Right renal pelvis (tissue), 4 donors: ENCODE measurements at places on chromosomes 2 and 18. TPM values are rescaled to one million over a fixed set of nuclear protein-coding genes. Genes with fewer than 3 reads are reported as not detected.
A peak's percentile ranks its signal among the peaks of the same experiment; 100 is the strongest.

DNA sequence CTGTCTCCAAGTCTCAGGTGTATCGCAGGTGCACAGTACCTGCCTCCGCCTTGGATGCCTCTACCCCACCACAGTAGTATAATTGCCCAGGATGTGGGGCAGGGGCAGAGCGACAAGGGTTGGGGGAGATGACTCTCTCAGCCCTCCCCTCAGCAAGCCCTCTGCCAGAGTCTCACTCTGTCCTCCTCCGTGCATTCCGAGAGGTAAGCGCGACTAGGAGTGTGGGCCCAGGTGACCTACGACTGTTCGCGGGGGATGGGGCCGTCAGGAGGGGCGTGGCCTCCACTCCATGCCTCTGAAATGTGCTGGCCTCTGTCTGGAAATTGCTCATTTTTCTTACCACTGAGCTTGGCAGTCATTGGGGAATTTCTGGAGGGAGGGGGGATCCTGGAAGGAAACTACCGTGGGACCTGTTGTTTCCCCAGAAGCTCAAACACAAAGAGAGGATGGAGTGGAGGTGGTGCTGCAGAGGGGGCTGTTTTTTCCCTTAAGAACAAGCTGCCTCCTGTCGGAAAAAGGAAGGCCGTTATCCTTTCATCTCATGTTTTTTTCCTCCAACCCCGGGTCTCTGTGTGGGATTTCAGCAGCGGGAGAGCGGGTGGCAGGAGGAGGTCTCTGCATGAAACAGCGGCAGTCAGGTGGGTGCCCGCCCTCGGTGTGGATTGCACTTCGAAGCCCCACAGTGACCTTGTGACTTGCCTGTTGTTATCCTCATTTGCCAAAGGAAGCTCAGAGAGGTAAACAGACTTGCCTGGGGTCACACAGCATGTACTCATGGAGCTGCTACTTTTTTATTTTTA is 13.0 kb upstream of the RALB start:
- no peak for DNase-seq

The RBM44 gene
- 0.70 TPM for polyA plus RNA-seq

The G6PC2 gene
- polyA plus RNA-seq: 0.16 TPM

- no peak for DNase-seq
These were observed 216.3 kb downstream of the RNF144A start for GRCh38 chr2:7133521-7133920.

- DNase-seq: no peak
These were observed 69.6 kb downstream of the MAP4K4 start for GRCh38 chr2:101766871-101767739.

The CCDC141 gene
- polyA plus RNA-seq: 0.21 TPM

GRCh38 chr2:118535171-118535817 is 312.2 kb downstream of the EN1 start:
- no peak for DNase-seq

DNA sequence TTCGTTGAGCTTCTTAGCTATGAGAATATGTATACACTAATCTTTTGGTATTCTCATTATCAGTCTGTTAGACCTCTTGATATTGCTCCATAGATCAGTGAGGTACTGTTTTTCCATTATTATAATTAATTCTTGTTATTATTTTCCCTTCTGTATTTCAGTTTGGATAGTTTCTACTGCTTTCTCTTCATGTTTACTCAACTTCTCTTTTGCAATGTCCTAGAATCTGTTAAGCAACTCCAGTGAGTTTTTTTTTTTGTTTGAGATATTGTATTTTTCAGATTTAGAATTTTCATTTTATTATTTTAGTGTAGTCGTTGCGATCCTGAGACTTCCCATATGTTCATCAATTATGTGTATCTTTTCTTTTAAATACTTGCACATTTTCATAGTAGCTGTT is 260.8 kb downstream of the SETBP1 start:
- no peak for DNase-seq

DNA sequence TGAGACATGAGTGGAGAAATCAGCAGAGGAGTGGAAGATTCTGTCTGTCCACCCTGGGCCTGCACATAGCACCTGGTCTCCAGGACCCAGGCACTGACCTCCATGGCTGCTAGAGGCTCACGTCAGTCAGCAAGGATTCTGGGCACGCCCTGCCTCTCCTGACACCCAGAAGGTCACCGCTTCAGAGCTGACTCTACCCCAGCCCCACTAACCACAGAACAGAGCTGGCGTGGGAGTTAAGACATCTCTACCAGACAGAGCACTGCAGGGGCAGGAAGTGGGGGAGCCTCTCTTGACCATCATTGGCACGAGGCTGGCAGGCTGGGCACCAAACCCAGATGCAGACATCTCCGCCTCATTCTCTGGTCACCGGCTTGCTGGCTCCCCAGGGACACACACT is 3.0 kb downstream of the ADCY3 start:
- no peak for DNase-seq

DNA sequence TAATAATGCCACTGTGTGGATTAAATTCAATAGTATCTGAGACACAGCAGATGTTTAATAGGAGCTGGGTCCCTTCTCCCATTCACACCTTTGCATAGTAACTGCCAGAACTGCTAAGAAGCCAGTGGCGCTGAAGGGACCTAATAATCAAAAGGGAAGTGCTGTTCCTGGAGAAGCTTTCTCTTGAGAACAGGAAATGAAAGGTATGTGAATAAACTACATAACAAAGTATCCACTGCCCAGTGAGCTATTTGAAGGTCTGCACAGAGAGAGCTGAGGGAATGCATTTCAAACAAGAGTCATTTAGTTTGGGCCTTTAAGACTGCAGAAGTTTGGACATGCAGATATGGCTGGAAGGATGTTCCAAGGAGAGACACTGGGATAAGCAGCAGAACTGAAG is 56.1 kb upstream of the KIDINS220 start:
- DNase-seq: no peak

DNA sequence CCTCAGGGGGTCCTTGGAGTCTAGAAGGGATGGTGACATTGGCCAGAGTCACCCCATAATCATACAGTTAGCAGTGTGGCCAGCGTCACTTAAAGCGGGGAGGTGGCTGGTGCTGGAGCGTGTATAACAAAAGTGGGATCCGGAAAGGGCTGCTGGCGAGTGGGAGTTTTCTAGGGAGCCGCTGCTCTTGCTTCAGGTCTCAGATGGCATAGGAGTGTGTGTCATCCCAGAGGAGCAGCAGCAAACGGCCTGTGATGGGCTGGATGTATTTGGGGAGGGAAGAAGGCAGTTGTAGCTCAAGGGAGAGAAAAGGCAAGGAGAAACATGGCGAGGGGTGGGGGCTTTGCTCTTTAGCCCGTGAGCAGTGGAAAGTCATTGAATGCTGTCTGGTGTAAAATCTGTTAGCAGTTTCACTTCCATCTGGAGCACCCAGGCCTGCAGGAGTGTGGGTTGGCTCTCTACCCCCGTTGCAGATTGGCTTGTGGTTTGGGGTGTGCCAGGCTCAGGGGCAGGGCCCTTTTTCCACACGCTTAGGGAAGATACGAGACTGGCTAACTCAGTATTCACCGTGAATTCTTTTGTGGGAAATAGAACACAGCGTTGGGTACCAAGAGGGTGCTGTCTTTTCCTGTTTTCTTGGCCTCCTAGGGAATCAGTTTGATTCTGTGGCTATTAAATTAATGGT is 120.5 kb downstream of the AGAP1 start:
- DNase-seq: no peak

The UGT1A8 gene
- polyA plus RNA-seq: not detected

DNA sequence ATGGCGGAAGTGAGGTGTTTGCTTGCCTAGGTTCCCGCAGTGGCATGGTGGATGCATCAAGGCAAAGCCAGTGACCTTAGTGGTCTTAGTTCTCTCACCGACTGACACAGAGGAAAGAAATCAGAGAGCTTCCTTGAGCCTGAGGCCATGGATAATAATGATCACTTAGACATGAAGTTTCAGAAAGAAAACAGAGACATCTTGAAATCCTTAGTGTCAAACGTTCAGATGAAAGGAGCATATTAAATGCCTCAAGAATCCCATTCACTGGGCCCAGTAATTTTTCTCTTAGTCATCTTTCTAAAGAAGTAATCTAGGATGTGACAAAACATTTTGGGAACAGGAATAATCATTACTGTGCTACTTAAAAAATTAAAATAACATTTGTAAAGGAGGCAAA is 35.2 kb downstream of the COPS8 start:
- DNase-seq: no peak

- DNase-seq: no peak
These were observed 34.6 kb upstream of the B3GNT7 start for GRCh38 chr2:231360881-231361371.

GRCh38 chr18:41457765-41458326 is 497.2 kb upstream of the PIK3C3 start:
- no peak for DNase-seq

GRCh38 chr2:74778381-74779264 is 55.3 kb upstream of the HK2 start:
- peak; percentile 41 for DNase-seq

DNA sequence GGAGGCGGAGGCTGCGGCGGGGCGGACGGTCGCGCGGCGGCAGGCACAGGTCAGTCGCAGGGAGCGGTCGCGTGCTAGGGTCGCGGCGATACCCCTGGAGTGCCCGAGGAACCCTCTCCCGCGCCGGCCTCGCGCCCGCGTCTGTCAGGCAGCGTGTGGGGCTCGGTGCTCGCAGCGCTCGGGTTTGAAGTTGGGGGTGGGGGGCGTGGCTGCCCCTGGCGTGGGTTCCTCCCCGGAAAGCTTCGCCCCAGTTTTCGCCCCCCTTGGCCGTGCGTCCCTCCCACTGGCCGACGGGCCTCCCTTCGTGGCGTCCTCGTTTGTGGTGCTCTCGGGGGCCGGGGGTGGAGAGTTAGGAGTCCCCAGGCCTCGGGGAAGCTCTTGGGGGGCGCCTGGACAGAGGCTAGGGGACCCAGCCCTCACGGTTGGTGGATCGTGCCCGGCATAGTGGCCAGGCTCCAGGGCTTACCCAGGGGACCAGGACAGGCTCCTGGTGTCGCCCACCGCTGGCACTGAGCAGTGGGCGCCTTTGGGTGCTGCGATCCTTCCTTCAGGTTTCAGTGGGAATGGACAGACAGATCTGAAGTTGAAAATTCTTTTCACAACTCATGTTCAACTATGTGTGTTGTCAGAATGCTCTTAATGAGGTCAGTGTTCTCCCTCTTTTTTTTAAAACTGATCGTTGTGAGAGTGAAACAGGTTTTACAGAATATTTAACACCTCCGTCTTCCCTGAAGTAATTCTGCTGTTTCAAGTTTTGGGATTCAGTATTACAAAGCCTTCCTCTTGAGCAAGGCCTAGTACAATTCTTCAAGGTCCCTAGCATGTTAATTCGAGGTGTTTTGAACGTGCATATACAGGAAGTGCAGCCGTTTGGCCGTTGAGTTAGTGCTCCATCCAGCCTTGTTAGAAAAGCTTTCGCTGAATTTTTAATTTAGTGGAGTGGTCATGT is 604 bp downstream of the RALBP1 start:
- peak; percentile 33 for DNase-seq

DNA sequence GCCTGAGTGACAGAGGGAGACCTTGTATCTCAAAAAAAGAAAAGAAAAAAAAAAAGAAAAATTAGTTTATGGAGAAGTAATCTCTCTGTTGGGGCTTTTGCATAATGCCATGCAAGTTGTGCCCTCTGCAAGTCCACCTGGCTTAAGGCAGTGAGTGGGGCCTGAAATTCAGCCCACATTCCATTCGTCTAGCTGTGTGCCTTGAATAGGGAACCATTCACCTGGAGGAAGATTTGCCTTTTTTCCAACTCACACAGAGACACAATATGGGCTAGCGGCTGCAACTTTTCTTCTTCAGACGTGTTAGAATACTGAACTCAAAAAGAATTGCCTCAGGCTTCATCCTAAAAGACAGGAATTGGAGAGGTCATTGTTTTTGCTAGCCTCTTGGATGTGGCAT is 160.0 kb upstream of the STON1 start:
- no peak for DNase-seq

- DNase-seq: no peak
These were observed 14.2 kb upstream of the FAP start for GRCh38 chr2:162257425-162257824.

DNA sequence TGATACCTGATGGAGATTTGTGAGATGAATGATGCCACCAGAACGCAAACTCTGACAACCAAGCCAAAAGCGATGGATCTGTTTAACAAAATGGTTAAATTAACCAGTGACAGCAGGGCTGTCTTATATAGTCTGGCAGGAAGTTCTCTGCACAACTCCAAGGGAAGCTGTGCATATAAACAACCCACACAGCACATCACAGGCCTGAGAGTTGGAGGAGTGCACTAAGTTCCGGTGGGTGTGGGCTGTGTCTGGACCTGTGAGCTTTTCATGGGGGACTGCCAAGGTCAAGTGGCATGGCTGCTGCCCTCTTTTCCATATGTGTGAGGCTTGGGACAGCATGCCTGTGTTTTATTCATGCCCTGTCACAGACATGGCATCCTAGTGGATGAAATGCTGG is 414.6 kb upstream of the TRIB2 start:
- DNase-seq: no peak

DNA sequence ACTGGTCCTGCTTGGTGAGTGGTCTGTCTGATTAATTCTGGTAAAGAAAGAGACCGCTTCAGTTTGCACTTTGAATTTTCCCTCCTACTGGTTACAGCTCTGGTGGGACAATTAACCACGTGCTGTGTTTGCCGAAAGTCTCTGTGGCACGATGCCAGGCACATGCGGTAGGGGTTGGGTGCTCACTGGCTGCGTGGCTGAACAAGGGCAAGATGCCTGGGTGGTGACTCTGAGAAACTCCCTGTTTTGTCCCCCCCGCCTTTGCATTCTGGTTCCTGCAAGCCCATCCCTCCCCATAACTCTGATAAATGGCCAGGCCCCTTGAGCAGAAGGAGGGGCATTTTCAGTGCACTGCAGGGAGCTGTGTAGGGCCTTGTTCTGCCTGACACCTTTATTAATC is 206.1 kb downstream of the TFCP2L1 start:
- DNase-seq: no peak

GRCh38 chr18:68494802-68495581 is 219.9 kb downstream of the TMX3 start:
- DNase-seq: peak; percentile 45

DNA sequence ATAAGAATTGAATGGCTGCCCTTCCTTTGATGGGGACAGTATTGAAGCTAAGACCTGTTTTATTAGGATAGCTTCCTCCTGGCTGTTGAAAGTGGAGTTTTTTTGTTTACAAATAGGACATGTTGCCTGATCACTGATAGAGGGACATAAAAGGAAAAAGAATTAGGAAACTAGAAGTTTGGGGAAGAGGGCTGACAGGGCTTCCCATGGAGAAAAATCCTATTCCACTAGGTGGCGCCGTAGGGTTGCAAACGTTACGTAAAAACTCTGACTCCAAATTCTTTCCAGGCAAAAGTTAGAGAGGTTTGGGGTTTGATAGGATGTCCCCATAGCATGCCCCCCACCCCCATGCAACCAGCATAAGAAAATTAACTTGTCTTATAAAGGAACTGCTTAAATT is 11.1 kb upstream of the RBFA start:
- DNase-seq: no peak
